Suppressor macrophage (primary cell): ENCODE measurements at places on chromosomes 2 and 18.

DNA sequence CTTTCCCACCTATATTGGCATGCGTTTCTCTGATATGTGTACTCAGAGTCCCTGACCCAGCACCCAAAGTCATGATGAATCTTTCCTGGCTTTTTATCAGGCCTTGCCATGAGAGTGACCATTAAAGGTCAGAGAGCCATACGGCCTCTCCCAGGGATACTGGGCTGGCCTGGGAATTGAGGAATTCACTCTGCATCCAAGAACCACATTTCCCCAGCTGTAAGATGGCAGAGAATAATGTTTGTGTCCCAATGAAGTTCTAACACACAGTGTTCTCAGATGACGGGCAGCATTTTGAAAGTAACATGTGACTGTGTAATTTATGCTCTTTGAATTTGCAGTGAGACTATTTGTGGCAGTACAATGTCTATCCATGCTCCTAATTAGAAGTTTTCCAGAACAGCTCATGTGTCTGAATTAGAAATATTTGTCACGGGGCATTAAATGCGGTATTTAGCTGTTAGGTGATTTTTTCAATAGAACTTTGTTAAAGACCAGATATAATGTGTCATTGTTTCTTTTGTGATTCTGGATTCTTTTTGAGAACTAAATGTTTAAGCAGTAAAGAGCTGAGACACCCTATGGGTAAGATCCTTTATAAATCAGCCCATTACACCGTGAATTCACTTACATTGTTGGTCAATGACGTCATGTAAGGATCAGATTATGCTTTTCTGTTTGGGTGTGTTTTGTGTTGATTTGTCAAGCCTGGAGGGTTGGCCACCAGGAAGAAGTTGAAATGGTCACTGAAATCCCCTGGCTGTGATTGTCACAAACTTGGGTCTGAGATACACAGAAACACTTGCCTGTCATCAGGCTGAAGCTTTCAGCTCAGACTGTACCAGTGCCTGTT lies 7.3 kb upstream of the SLC3A1 start:
- DNase-seq: no peak

GRCh38 chr2:104868505-104868866 lies 14.6 kb downstream of the POU3F3 start:
- DNase-seq: no peak

- no peak for DNase-seq
Observed at GRCh38 chr2:191013682-191013931, 364 bp downstream of the STAT1 start.

- DNase-seq: no peak
Observed at GRCh38 chr2:9814129-9814868, 29.0 kb upstream of the TAF1B start.

DNA sequence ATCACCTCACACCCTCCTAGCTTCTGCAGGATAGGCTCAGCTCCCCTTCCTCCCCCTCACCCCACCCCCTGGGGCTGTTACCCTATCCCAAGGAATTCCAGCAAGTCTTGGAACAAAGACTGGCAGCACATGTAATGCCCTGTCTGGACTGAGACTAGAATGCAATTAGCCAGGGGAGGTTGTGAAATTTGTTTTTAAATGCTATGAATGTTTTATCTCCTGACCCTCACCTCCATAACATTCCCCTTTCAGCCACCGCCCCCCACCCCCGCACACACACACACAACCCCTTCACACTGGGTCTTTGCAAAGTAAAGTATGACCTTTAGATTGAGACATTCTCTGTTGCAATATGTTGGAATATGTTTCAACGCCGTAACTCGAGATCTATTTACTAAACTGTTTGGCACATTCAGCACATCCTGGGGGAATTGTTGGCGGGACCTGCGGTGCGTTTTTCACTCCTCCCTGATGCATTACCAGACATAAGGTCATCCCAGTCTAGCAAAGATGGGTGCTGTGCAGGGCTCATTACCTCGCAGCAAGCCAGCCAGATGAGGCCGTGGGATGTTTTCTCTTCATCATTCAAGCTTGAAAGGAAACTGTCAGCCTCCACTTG lies 290.7 kb upstream of the SLC14A2 start:
- peak; percentile 24 for DNase-seq
